ENCODE measurements at places on chromosomes 2 and 18.

- no peak for DNase-seq
These were observed 13.6 kb downstream of the STPG4 start for GRCh38 chr2:47141520-47141919.

DNA sequence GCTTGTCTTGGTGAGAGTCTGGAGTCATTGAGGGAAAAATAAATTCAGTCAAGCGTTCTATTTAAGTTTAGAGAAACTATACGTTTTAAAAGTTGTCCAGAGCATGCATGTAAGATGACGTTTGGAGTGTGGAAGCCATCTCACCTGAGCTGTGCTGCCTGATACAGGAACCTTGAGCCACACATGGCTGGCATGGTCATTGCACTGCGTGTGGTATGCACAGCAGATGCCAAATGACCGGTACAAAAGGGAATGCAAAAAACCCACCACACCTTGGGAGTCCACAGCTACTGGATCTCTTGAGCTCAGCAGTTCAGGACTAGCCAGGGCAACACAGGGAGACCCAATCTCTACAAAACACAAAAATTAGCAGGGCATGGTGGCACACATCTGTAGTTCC, 4.3 kb downstream of the MZT2B start:
- DNase-seq = no peak

- no peak for DNase-seq
These were observed 70.0 kb downstream of the FIGN start for GRCh38 chr2:163665817-163666216.

- DNase-seq = no peak
These were observed 41.3 kb downstream of the BCL2L11 start for GRCh38 chr2:111161971-111162370.

GRCh38 chr18:34637094-34637801, 72.8 kb upstream of the DTNA start:
- DNase-seq = no peak

GRCh38 chr2:68544811-68545210, 77.4 kb downstream of the APLF start:
- DNase-seq = no peak

DNA sequence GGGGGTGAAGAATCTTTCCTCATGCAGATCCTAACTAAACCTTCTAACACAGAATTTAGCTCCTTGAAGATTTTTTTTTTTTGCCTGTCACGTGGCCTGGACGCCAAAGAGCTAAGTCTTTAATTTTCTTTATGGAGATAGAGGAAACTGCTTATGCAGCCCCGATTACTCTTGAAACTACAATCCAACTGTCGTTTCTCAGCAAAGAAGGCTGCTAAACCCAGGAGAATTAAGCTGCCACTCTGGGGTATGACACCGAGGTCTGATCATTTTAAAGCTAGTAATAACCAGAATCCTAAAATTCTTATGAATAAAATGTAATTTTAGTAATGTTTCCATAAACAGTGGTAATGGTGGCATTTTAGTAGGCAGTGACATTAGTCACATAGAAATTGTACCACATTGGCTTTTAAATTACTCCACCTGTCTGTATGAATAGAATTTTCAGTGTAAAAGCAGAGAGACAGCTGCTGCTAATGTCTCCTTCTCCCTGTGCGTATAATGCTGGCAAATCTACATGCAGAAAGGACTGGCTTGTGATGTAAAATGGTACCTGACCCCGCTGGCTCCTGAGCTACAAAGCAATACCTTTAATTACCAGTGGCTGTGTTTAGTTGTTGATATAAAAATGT, 86.5 kb downstream of the MEIS1 start:
- DNase-seq = no peak

- no peak for DNase-seq
These were observed 35.8 kb upstream of the GLS start for GRCh38 chr2:190844700-190845401.

DNA sequence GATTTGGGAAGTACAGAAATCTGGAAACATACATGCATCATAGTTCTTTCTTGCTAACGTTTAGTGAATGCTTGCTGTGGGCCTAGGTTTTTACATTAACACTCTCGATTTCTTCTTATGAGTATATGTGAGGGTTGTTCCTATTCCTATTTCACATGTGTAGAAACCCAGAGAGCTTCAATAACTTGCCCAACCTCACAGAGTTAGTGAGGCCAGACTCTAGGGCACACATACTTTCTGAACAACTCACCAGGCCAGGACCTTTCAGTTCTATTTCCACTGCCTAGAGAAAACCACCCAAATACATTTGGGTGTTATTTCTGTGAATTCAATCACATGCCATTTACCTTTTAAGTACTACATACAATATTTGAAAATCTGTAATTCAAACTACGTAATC, 8.2 kb upstream of the KCTD1 start:
- no peak for DNase-seq
